ENCODE measurements at places on chromosomes 7 and 10.

- no peak for DNase-seq
These were observed 203.1 kb upstream of the AUTS2 start for GRCh38 chr7:69395061-69395714.

DNA sequence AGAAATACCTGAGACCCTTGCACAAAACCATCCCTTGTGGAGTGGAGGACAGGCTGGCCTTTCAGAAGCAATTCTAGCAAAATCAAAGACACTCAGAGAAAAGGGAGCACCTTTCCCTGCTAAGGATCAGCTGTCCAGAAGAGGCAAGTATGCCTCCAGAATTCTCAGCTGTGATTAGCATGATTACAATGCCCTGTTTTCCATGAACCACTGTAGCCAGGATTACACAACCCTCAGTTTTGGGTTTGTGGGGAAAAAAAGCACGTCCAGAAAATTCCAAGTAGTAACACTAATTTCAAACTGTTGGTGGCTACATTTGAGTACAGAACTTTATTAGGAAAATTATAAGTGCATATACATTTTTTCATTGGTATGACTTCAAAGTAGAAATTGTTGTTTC is 15.0 kb downstream of the CXCL12 start:
- no peak for DNase-seq

GRCh38 chr7:3463696-3464095 is 162.6 kb downstream of the SDK1 start:
- no peak for DNase-seq

DNA sequence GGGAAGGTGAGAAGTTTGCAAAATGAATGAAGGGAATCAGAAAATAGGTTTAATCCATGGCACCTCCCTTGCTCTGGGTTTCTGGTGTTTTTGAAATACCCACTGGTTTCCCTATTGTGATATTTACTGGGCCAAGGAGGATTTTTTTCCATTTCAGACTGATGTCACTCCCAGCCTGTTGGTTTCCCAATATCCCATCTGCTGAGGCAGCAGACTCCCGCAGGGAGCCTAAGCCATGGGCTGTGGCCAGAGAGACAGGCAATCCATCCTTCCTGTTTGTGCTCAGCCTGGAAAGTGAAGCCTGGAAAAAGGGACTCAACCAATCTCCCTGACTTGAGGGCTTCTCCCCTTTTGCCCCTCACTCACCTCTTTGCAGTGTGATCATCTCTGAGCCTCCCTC is 22.8 kb downstream of the FAM107B start:
- no peak for DNase-seq

GRCh38 chr7:116241291-116241690 is 31.0 kb downstream of the TES start:
- DNase-seq = no peak

DNA sequence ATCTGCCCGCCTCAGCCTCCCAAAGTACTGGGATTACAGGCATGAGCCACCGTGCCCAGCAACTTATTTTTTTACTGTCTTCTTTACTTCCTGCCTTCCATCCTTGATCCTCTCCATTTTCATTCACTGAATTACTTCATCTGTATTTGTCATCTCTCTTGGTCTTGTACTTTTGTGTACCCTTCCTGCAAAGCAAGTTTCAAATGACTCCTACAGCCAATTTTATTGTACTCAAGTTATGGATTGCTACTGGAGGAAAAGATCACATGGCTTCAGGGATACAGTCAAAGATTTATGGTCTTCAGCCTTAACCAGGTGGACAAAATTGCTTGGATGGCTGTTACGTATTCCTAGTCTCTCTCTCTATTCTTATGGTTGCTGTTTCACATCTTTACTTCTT is 22.6 kb downstream of the SEPTIN7 start:
- no peak for DNase-seq

DNA sequence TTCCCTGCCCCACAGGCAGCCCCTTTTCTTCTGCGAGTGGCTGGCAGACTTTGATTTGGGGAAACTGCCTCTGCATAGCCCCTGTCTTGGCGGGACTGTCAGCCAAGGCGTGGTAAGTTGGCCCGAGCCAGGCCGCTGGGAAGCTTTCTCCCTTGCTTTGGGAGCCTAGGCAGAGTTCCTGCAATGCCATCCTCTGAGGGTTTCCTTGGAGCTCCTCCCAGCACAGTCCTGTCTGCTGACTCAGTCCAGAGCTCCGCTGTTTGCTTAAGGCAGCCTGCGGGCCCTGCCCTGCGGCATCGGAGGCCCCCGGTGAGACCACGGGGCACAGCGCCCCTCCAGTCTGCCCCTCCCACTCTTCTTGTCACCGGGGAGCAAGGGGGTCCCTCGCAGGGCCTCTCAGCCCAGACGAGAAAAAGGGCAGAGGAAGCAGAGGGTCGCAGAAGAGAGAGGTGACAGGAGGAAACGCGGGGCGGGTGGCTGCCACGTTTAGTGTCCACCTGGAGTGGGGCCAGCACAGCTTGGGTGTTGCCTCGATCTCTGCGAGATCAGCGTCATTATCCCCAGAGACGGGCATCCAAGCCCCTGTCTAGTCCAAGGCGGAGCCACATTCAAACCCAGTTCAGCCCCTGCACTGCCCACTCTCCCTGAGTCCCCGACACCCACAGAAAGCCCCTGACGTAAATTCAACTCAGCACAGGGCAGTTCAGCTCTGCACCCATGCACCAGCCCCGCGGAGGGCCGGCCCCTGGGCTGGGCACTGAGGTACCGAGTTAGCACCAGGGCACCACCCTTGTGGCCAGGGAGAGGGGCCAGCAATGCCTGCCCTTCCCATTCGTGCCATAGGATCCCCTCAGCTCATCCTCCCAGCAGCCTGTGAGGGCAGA is 59.0 kb upstream of the CHST15 start:
- peak; percentile 98 for DNase-seq

GRCh38 chr10:48981310-48981907 is 41.8 kb upstream of the LRRC18 start:
- DNase-seq = peak; percentile 26

- no peak for DNase-seq
These were observed 107.1 kb downstream of the DLG5 start for GRCh38 chr10:77819210-77820112.

DNA sequence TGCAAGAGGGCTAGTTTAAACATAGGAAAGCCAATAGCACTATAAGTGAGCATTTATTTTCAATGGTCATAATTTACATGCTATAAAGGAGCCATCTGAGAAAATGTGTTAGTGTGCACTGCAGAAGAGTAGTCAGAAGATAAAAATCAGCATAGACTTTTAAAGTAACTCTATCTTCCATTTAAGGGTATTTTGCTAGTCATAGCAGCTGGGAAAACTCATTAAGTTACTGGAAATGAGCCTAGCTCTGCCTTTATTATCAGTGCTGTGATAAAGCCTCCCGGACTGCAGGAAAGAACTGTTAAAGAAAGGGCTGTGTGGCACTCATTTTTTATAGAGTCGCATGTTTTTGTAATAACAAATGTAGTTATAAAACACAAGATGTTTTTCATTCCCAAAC is 825.8 kb upstream of the POM121L12 start:
- DNase-seq = no peak

DNA sequence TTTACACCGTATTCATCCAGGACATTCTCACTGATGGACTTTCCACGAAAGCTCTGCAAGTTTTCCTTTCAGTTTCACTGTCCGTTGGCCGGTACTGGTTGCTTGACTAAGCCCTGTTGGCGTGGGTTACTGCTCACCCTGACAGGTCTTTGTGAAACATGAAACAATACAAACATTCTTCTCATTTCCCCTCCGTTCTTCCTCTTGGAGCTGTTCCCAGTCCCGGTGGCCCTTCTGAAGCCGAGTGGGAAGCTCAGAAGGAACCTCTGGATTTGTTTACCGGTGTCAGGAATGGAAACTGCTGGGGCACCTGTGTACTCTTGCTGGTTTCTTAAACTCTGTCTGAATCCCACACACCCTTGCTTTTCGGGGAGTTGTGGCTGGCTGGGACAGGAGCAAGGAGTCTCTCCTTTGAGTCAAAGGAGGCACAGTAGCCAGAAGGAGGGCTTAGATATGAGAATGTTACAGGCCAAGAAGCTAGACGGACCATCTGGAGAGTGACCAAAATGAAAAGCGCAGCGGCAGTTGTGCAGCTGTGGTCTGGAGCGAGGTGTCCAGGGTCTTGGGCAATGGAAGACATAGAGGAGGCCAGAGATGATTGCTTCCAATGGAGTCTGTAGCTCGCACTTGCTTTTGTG is 45.7 kb downstream of the LYZL2 start:
- DNase-seq = peak; percentile 41

DNA sequence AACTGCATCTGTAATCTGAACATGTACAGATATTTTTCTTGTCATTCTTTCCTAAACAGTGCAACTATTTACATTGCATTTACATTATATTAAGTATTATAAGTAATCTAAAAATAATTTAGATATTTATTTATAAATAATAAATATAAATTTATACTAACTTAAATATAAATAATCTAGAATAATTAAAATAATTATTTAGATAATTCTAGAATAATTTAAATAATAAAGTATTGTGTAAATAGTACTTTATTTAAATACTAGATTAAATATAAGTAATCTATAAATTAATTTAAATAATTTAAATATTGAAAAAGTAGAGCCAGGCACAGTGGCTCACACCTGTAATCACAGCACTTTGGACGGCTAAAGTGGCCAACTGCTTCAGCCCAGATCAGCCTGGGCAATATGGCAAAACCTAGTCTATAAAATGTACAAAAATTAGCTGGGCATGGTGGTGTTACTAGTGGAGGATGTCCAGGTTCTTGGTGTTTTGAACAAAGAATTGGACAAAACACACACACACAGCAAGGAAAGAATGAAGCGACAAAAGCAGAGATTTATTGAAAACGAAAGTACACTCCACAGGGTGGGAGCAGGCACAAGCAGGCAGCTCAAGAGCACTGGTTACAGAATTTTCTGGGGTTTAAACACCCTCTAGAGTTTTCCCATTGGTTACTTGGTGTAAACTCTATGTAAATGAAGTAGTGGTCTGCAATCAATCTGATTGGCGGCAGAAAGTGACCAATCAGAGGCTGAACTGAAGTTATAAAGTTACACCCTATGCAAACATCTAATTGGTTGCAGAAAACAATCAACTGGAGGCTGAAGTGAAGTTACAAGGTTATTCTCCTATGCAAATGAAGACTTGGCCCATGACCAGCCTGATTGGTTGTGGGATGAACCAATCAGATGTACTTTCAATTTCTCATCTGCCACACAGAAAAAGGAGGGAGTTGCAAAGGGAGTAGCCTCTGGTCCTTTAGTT is 100.2 kb upstream of the SP4 start:
- no peak for DNase-seq

DNA sequence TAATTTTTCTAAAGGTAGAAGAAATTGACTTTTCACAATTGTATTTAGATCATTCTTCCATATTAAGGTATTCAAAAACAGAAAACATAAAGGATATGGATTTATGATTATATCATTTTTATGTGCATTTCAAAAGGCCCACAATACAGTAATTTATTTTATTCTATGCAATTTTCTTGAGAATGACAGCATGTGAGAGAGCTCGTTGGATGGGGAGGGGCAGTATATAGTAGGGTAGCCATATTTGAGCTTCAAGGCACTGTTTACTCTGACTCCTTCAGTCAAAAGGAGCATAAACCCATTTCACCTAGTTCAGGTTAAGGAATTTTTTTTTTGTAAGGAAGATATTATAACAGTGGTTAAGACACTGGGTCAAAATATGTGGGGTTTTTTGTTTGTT is 140.8 kb upstream of the KAT6B start:
- no peak for DNase-seq

DNA sequence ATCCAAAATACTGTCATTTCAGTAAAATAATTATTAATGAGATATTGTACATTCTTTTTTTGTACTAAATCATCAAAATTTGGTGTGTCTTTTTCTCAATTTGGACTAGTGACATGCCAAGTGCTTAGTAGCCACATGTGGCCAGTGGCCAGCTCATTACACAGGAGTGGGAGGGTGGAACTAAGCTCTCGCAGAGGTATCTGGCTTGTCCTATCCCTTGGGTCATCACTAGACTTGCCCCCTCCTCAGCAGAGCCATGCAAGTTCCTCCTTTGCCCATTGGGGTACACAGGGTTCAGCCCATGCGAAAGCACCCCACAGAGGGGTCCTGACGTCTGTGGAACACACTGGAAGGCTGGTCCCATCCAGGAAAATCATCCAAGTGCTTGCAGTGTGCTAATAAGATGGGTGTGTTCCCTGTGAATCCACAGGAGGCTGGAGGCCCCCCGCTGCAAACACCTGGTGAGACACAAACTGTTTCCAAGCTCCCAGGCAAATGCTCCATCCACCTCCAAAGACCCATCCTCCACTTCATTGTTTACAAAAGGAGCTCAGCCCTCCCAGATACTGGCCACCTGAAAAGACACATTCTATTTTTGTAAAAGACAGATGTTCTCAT is 1.3 kb downstream of the ARHGAP22 start:
- DNase-seq = no peak

DNA sequence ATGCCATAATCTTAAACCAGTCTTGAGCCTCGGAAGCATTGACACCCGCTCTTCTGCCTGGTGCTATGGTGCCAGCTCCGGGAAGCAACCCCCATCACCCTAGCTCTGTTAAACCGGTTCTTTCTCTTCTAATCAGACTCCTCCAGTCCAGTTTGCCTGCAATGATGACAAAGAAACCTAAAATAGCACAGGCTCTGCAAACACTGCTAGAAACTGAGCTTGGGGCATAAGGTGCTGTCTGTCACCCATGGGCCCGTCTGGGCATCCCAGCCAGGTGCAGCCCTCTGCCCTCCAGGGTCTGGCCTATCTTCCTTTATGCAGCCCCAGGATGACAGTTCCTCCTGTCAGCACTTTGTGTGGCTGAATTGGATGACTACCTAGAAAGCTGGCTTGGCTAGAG is 14.2 kb upstream of the CAMK2G start:
- DNase-seq = no peak

DNA sequence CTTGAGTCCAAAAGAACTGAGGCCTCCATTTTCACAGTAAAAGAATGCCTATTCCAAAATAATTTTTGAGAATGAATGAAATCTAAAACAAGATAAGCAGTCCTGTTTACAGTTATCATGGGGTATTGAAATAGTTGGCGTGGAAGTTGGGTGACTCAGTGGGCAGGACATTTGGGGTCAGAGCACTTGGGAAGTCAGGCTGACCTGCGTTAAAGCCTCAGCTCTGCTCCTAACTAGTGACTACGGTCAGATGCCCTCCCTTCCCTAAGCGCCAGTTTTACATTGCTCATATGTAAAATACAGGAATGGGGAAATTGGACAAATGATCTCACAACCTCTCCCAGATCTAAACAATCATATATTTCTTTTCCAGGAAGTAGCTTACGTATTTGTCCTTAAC is 2.3 kb upstream of the PAPSS2 start:
- peak; percentile 88 for DNase-seq

All from NCI-H460 (cell line).